ENCODE measurements at places on chromosomes 1 and 21.
A peak's percentile ranks its signal among the peaks of the same experiment; 100 is the strongest.

GRCh38 chr21:17044696-17045095 lies 468.1 kb upstream of the CXADR start:
- DNase-seq: no peak

- no peak for DNase-seq
Measured at GRCh38 chr1:22139066-22139594, 3.8 kb downstream of the WNT4 start.

- DNase-seq: no peak
Measured at GRCh38 chr1:30680879-30681278, 42.5 kb downstream of the MATN1 start.

DNA sequence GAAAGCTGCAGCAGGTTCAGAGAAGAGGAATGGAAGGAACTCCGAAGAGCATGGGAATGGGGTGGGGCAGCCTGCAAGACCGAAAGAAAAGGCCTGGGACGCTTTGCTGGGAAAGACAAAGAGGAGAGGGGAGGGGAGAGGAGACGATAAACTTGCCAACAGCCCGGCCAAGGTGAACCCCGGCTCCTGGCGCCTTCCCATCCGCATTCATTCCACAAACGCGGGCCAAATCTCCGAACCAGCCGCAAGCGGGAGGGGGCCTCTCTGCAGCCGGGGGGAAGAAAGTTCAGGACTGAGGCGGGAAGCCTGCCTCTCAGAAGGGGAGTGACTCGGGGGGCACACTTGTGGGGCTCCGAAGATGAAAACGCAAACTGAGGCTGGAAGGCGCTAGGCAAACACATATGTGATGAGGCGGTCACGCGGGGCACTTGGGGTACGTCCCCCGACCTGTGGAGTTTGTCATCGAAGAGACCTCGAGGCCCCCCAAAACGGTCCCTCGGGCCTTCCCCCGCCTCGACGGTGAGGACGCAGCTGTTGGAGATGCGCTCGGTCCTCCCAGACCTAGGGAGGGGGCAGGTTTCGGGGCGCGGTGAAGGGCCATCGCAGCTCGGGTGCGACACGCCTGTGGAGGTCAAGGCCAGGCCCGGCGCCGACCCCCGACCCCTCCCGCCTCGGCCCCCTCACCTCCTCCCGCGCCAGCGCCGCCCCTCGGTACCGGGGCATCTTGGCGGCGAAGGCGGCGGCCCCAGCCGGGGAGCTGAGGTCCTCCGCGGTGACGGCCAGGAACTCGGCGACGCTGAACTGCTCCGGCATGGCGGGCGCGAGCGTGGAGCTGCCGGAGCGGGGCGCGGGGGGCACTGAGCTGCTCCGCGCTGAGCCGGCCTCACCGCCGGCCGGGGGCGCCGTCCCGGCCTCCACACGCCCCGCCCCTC lies at the start of gene ASAP3:
Gene ASAP3, minus strand, starts transcription at position 859 of the 932 bp plus-strand sequence. Its CDS starts 46 bp downstream, at position 813.
- DNase-seq: peak; percentile 30

DNA sequence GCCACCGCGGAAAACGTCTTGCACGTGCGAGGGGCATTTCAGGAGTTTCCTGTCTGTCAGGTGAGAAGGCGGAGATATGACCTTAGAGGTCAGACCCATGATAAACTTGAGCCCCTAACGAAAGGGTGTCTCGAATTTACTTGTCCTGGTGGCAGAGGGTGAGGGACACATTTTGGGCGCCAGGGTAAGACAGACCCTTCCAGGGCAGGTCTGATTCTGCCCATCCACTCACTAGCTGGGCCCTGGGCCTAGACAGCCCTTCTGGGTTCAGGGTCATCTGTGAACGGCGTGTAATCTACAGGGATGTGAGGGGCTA lies 395 bp upstream of the CSRP1 start:
- DNase-seq: no peak

GRCh38 chr1:106995970-106996369 lies 60.5 kb upstream of the PRMT6 start:
- no peak for DNase-seq
